ENCODE measurements at places on chromosomes 5 and 9. TPM values are rescaled to one million over a fixed set of nuclear protein-coding genes. Genes with fewer than 3 reads are reported as not detected.

GRCh38 chr5:83846624-83847350 is 126.1 kb upstream of the HAPLN1 start:
- no peak for DNase-seq
- H3K4me1 ChIP-seq, result no peaks in the 10 kb centered on the region

GRCh38 chr5:160524827-160525226 is 103.2 kb downstream of the PTTG1 start:
- no peak overlapping the region for H3K4me3 ChIP-seq
- no peaks in the 10 kb centered on the region for H3K36me3 ChIP-seq
- H3K27ac ChIP-seq, result no peak overlapping the region
- DNase-seq, result no peak
- H3K4me1 ChIP-seq, result no peaks in the 10 kb centered on the region

GRCh38 chr9:123615381-123615780 is 259.4 kb downstream of the CRB2 start:
- DNase-seq, result no peak
- H3K27me3 ChIP-seq, result no peaks in the 10 kb centered on the region
- H3K4me3 ChIP-seq, result no peak overlapping the region
- no peaks in the 10 kb centered on the region for H3K4me1 ChIP-seq

GRCh38 chr9:134272302-134273023 is 53.8 kb upstream of the RXRA start:
- no peaks in the 10 kb centered on the region for H3K36me3 ChIP-seq
- H3K4me1 ChIP-seq, result no peaks in the 10 kb centered on the region
- H3K27ac ChIP-seq, result no peak overlapping the region
- no peaks in the 10 kb centered on the region for H3K27me3 ChIP-seq
- DNase-seq, result no peak

DNA sequence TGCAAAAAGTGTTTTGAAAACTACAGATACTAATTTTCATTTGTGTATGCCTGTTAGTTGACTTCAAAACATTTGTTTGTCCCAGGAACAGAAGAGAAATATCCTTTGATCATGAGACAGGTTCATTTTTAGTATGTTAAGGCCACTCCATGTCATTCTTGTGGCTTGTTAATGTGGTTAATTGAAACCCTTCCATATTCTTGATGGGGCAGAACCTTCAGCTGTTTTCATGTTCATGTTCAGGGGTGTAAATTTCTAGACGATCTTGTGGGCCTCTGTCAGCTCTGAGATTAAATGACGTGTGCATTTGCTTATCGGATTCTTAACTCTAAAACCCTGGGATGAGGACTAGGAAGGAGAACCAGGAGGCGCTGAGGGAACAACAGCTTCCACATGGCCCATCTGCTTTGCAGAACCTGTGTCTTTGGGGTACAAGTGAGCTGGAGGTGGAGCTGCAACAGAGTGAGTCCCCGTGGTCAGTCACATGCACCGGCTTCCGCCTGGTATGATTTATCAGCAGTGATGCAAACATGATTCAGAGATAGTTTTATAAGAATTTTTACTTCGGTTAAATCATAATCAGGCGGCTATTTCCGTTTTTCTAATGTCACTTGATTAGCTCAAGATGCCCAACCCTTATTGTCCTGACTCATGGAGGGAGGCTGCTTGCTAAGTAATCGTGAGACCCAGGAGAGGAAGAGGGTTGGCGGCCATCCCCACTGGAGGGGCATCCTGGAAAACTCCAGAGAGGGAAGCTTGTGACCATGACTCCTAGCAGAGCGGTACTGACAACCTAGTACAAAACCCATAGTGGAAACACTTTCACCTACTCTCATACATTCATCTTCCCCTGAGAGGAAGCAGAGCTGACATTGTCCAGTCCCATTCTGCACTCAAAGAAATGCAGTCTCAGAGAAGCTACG is 138.4 kb downstream of the C9orf152 start:
- DNase-seq, result no peak
- no peak overlapping the region for H3K4me3 ChIP-seq
- peaks cover 7% of the 10 kb centered on the region for H3K4me1 ChIP-seq
- H3K36me3 ChIP-seq, result no peaks in the 10 kb centered on the region

GRCh38 chr5:11443831-11444230 is 460.4 kb downstream of the CTNND2 start:
- H3K4me3 ChIP-seq, result no peak overlapping the region
- no peaks in the 10 kb centered on the region for H3K36me3 ChIP-seq
- no peak for DNase-seq
- H3K27me3 ChIP-seq, result no peaks in the 10 kb centered on the region

- no peaks in the 10 kb centered on the region for H3K4me1 ChIP-seq
- H3K27ac ChIP-seq, result no peak overlapping the region
- H3K4me3 ChIP-seq, result no peak overlapping the region
- H3K27me3 ChIP-seq, result no peaks in the 10 kb centered on the region
- H3K36me3 ChIP-seq, result no peaks in the 10 kb centered on the region
These were observed 63.5 kb upstream of the BARX1 start for GRCh38 chr9:94018628-94019027.

GRCh38 chr9:132412089-132412488 is 2.1 kb downstream of the CFAP77 start:
- no peaks in the 10 kb centered on the region for H3K36me3 ChIP-seq
- H3K4me3 ChIP-seq, result no peak overlapping the region
- H3K27me3 ChIP-seq, result no peaks in the 10 kb centered on the region
- no peak for DNase-seq

GRCh38 chr5:122845229-122846050 is at the start of gene SNX24:
SNX24 (plus strand) TSS chr5:122845613; CDS start chr5:122845634, 21 bp downstream.
- peak within 1 kb of the TSS; percentile 87 for H3K27ac ChIP-seq
- peaks cover 2% of the 10 kb centered on the region for H3K4me1 ChIP-seq
- peak within 1 kb of the TSS; percentile 62 for H3K4me3 ChIP-seq
- H3K27me3 ChIP-seq, result no peaks in the 10 kb centered on the region
- no peaks in the 10 kb centered on the region for H3K36me3 ChIP-seq
- DNase-seq, result peak; percentile 89

GRCh38 chr9:127344368-127345000 is 52.5 kb upstream of the SLC2A8 start:
- H3K4me3 ChIP-seq, result no peak overlapping the region
- no peaks in the 10 kb centered on the region for H3K27me3 ChIP-seq
- H3K4me1 ChIP-seq, result peaks cover 4% of the 10 kb centered on the region
- no peak overlapping the region for H3K27ac ChIP-seq

DNA sequence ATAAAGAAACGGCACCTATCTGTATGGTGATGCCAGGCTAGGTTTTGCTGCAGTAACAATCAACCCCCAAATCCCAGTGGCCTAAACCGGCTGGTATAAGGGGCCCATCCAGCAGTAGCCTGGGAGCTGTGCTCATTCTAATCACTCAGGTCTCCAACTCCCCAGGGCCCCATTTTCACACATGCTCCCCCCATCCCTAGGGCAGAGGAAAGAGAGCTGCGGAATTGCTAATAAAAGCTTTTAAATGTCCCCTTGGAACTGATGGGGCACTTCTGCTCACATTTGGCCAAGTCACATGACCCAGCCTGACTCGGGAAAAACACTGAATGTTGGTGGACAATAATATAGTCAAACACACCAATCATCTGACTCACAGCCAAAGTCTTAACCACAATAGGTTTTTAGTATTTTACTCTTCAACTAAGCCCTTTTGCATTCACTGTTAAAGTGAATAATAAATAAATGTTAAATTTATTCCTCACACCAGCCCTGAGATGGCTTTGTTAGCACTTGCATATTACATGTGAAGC is 1.6 kb downstream of the FBLL1 start:
- no peaks in the 10 kb centered on the region for H3K27me3 ChIP-seq
- H3K27ac ChIP-seq, result no peak overlapping the region
- H3K36me3 ChIP-seq, result no peaks in the 10 kb centered on the region
- H3K4me1 ChIP-seq, result peaks cover 5% of the 10 kb centered on the region

DNA sequence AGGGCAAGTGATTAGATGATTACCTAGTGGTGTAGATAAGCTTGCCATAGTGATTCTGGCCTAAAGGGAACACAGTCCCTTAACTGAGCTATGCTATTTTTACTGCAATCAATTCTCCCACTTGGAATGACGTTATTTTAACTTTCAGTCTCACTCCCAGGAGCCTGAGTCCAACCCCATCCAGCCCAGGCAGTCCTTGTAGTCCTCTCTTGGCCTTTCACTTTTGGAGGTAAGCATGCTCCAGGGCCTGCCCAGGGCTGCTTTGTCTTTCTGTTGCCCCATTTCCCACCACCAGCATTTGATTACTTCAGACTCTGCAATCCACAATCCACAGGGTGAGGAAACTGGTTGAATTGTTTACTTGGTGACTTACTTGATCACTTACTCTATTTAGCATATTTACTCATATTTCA is 233.0 kb downstream of the CD180 start:
- H3K4me3 ChIP-seq, result no peak overlapping the region
- H3K36me3 ChIP-seq, result no peaks in the 10 kb centered on the region

- no peaks in the 10 kb centered on the region for H3K36me3 ChIP-seq
- no peak for DNase-seq
- no peaks in the 10 kb centered on the region for H3K4me1 ChIP-seq
- no peak overlapping the region for H3K27ac ChIP-seq
- H3K27me3 ChIP-seq, result no peaks in the 10 kb centered on the region
These were observed 53.7 kb upstream of the TEX48 start for GRCh38 chr9:114735704-114736103.

The C5orf58 gene
- not detected for total RNA-seq

The OSTF1 gene
- 46.9 TPM for total RNA-seq

The TMEM141 gene
- 66.3 TPM for total RNA-seq

The EGFLAM gene
- total RNA-seq, result 17.1 TPM

The SPACA9 gene
- total RNA-seq, result 8.2 TPM

The PHF24 gene
- 0.30 TPM for total RNA-seq

The NUTM2G gene
- not detected for total RNA-seq

The MAP1B gene
- total RNA-seq, result 111 TPM

The SLC6A19 gene
- total RNA-seq, result not detected
